ENCODE measurements at places on chromosomes 3 and 15.

GRCh38 chr15:56523521-56523920, 58.6 kb upstream of the MNS1 start:
- no peak for DNase-seq

DNA sequence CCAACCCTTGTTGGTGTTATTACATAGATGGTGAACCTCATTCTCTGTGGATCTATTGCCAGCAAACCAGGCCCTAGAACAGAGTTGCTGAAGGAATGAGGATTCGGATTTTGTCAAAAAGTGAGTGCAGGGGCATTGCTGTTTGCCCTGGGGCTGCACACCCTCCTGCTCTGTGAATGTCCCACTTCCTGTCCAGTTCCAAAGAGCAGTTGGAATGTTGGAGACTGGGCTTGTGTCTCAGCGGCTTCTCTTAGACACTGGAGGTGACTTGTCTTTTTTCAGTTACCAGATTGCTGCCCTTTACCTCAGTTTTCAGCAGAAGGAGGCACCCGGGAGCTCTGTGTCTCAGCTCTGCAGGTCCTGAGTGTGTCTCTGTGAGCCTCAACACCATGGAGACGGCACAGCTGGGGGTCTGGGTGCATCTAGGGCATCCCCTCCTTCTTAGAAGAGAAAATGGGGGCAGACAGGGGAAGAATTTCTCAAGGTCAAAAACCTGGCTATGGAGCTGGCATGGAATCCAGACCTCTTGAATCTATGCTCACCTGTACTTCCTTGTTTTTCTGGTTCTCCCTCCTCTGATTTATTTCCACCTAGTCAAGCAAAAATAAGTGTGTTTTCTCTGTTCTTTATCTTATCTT, 46.3 kb downstream of the LIMD1 start:
- no peak for DNase-seq

- DNase-seq: no peak
Observed at GRCh38 chr3:153339065-153339464, 177.0 kb downstream of the RAP2B start.

GRCh38 chr15:80441714-80442113, 37.5 kb downstream of the ARNT2 start:
- no peak for DNase-seq

DNA sequence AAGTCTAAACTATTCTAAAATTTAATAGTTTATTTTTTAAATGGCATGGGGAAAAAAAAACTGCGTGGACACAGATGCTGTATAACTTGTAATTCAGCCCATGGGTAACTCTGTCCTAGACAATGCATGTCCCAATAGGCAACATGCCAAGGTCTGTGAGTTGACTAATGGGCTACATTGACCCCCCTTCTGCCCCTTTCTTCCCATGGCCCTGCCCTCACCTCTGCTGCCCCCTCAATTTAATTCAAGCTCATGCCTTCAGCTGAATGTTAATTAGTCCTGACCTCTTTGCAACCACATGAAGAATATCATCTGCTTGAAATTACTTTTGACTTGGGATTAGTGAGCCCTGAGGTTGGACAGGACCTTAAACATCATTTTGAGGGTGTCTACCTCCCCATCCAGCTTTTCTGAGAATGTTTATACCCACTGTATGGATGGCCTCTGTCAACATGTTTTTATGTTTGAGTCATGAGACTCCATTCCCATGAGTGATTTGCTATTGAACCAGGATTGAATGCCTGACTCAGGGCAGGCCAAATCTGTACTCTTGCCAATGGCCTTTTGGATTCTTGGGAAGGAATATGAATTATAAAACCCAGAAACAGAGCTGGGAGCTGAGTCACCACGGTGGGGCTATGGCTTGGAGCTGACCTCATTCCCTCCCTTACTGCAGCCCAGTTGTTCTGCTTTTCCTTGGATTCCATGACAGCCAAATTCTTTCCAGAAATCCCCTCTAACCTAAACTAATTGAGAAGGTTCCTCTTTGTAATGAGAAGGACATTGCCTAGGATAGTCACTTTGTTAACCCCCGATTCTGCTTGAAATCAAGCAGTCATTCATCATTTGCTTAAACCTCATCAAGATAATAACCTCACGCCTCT, 33.5 kb upstream of the PDE8A start:
- DNase-seq: peak; percentile 72

- peak; percentile 80 for DNase-seq
Observed at GRCh38 chr15:74193299-74193718, 9.3 kb downstream of the STRA6 start.

DNA sequence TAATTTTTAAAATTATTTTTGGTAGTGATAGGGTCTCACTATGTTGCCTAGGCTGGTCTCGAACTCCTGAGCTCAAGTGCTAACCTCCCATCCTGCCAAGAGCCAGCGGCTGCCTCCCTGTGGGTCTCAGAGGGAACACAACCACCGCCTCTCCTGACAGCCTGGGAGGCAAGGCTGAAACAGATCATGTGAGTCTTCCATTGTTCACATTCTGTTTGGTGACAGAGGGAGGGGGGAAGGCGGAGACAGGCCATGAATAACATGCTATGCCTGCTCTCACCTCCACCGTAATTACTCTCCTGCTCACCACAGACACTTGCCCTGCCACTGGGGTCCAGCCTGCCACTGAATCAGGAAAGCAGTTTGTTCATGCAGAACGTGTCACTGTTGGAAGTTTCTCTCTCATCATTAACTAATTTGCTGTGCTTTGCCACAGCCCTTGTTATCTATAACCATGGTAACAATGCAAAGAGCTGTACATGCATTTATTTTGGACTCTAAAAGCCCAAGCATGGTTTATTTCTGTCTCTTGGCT, 78.4 kb upstream of the RASGRF1 start:
- peak; percentile 19 for DNase-seq

GRCh38 chr3:79521221-79521848, 246.5 kb downstream of the ROBO1 start:
- DNase-seq: peak; percentile 40

DNA sequence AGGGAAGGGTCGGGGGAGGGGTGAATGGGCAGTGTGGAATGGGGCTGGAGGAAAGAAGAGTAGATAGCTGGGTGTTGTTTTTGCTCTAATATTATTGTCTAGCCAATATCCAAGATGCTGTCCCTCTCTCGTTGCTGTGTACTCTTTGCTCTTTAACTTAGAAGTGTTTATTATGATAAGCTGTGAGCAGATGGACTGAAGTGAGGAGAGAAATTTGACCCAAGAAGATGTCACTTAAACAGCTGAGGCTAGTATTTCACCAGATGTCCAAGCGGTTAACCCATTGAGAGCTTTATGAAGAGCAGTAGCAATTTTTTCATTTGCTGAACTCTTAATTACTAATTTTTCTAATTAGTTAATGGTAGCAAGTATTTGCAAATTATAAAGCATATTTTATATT, 212.2 kb upstream of the TP63 start:
- no peak for DNase-seq

DNA sequence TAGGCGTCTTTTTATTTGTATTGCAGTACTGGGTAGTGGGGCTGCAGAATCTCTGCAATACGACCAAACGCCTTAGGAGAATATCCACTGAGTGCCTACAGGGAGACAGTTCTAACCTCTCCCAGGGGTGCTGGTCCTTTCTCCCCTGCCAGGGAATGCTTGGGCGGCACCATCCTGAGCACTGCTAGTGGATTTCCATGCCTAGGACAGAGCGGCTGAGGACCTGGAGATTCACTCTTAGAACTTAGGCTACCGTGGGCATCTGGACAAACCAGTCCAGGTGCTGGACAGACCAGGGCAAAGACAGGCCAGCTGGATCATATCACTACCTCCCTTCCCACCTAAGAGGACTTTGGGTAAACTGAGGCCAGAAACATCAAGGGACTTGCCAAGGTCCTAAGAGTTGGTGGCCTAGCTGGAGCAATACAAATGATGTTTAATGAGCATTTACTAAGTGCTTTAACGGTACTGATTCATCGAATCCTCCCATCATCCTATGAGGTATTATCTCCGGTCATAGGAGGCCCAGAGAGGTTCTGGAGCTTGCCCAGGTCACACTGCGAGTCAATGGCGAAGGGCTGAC, 902 bp downstream of the TMEM44 start:
- DNase-seq: no peak

- no peak for DNase-seq
Observed at GRCh38 chr3:3783696-3784095, 15.5 kb upstream of the LRRN1 start.

DNA sequence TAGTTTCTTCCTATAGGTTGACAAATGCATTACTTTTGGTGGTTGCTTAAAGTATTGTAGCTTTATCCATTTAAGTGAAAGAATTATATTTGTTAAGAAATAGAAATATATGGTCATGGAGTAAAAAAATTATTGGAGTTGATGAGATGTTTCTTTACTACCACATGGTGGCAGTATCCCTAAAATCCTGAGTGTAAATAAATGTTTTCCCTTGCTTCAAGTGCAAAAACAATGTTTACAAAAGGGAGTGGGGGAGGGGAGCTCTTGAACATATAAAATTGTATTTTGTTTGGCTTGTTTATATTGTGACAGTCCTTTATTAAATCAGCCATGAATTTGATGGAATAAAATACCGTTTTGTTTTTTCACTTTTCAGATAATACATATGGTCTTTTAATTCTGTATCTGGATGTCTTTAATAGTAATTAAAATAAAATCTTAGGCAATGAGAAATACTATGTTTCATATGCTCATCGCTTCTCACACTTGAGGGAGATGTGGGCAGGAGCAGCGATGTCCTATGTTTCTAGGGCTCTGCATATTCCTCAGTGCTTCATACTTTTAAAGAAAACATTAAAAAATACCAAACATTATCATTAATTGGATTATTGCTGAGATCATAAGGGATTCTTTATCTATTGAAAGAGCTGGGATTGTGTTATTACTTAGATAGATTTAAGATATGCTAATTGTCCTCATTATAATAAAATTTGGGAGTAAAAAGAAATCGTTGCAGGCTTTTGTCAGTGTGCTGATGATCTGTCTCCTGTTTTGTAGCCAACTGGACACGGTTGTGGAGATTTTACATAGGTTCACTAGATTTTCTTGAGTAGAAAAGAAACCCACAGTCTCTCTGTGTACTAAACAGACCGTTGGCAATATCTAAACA, 349.7 kb downstream of the TUSC7 start:
- DNase-seq: peak; percentile 58

- no peak for DNase-seq
Observed at GRCh38 chr3:42149975-42150374, 58.8 kb downstream of the TRAK1 start.

- DNase-seq: no peak
Observed at GRCh38 chr15:100107606-100108225, 234.1 kb downstream of the ADAMTS17 start.

DNA sequence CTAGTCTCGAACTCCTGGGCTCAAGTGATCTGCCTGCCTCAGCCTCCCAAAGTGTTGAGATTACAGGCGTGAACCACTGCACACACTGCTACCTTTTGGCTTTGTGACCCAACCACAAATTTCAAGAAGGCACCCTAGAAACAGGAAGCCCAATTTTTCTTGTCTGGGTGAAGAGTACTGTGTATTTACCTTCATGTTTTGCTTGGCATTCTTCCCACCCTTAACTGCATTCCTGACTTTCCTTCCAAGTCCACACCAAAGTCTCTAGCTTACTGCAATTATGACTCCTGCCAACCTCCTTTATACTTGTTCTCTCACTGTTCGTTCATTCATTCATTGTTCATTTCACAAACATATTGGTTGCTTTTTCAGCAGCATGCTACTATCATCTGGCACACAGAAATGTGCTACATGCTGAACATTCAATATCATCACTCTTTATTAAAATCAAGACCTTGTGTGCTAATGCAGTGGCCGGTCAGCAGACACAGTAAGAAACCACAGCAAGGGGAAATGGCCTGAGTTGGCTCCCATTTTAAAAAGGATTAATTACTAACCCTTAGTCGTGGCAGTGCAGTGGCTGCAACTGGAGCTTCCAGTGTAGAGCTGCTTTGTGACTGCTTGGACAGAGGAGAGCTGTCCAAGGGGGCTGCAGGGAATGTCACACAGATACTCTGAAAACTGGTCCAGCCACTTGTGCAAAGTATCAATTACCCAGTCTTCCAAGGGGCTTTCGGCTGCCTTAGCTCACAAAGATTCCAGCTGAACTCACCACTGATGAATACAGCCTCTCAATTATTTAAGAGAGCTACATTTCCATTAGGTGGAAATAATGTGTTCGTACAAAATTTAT, 94.0 kb downstream of the ETFA start:
- DNase-seq: peak; percentile 22

GRCh38 chr3:119378259-119378803, 84.1 kb downstream of the ARHGAP31 start:
- no peak for DNase-seq

DNA sequence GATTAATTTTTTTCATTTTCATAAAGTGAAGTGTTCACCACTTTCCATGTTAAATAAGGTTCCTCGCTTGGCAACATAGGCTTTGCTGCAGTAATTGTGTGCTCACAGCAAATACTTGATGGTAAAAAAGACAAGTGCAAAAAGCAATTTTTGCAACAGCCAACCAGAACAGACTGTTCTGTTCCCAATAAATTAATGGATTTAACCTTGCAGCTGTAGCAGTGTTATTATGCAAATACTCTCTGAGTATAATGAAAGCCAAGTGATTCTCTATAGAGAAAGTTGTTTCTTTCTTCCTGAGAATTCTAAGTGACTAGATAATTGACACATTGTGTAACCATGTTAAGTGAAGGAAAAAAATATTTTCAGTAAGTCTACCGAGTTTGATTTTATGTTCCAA, 183.7 kb upstream of the NAALADL2 start:
- DNase-seq: no peak

- DNase-seq: peak; percentile 6
Observed at GRCh38 chr3:115401851-115402501, 221.3 kb upstream of the GAP43 start.

- DNase-seq: no peak
Observed at GRCh38 chr3:9308298-9308990, 54.4 kb upstream of the THUMPD3 start.

DNA sequence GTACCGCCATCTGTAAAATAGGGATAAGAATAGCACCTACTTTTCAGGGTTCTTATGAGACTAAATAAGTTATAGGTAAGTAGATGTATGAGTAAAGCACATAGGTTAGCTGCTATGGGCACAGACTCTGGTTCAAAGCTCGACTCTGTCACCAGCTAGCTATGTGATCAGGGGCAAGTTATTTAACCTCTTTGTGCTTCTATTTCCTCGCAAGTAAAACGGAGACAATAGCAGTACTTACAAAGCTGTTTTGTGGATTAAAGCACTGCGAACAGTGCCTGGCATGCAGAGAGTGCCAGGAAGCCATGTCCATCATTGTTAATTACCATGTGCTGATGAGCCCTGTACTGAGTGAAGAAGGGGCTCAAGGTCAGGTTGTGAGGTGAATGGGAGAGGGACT, 1.9 kb downstream of the LAMP3 start:
- DNase-seq: no peak

DNA sequence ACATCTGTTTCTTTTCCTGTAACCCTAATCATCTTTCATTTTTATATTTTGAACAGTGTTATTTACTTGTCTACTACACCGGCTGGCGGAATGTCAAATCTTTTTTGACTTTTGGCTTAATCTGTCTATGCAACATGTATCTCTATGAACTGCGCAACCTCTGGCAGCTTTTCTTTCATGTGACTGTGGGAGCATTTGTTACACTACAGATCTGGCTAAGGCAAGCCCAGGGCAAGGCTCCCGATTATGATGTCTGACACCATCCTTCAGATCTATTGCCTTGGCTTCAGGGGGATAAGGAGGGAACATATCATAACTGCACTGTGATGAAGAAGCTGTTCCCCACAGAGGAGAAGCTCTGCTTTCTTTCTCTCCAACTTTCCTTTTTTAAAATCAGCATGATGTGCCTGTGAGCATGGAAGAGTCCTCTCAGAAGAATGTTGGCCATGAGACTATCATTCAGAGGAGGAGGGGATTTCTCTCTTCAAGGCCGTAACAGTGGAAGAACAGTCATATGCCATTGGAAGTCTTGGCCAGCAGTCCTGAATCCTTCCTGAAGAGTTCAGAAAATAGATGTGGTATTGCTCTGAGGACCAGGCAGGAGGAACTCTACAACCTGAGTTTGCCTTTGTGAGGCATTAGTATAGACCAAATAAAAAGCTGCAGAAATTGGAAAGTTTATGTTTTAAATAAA, 69.9 kb downstream of the SEC22A start:
- no peak for DNase-seq
